ENCODE measurements at places on chromosomes 7 and 10. TPM values are rescaled to one million over a fixed set of nuclear protein-coding genes. Genes with fewer than 3 reads are reported as not detected.

The CPA1 gene
- not detected for total RNA-seq

The STEAP1 gene
- total RNA-seq: not detected

The SEC24C gene
- 49.0 TPM for total RNA-seq

The FGFBP3 gene
- total RNA-seq: 252 TPM

The SLC26A4 gene
- total RNA-seq: 0.03 TPM

The GOT1 gene
- total RNA-seq: 18.0 TPM

The HOXA1 gene
- 11.8 TPM for total RNA-seq

The RPEL1 gene
- total RNA-seq: 0.03 TPM

The CNPY1 gene
- not detected for total RNA-seq

The TMEM26 gene
- 9.2 TPM for total RNA-seq

The SP8 gene
- not detected for total RNA-seq

The CYP2C18 gene
- not detected for total RNA-seq

The MCM10 gene
- 27.9 TPM for total RNA-seq

The HYCC1 gene
- 23.3 TPM for total RNA-seq

The KRIT1 gene
- total RNA-seq: 25.0 TPM

DNA sequence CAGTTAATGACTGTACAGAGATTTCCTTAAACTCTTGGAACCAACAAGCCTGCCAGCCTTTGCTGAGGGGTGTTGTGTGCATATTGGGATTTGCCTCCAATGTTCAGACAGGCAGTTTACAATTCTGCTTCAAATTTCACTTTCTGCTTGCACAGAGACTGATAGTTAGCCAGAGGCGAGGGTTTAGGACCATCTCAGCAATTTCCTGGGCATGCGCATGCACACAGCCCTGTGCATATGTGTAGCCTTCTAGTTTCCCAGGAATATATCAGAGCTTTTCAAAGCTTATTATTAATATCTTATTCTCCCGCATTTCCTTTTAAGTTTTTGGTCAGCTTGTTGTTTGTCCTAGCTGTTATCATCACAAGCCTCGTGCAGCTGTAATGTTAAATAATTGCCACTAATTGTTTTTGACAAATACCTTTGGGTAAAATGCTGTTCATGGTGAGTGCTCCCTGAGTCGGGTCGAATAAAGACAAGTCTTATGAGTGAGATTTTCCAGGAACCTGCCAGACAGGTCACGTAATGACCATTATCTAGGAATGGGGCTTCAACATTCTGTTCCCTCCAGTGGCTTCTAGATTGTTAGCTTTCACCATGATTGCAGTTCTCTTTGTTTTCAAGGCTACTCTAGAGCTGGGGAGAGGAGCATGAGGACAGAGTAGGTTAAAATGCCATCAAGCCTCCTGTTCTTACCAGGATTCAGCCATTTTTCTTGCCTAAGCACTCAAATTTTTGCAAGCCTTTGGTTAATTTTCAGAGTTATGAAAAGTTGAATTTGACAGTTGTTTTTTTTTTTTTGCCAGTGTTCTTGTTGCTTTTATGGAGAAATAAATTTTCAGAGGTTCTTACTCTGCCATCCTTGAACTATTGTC lies 24.1 kb upstream of the DNAJC1 start:
- DNase-seq: no peak

- no peak for DNase-seq
Observed at GRCh38 chr7:144842377-144842851, 6.6 kb upstream of the TPK1 start.

DNA sequence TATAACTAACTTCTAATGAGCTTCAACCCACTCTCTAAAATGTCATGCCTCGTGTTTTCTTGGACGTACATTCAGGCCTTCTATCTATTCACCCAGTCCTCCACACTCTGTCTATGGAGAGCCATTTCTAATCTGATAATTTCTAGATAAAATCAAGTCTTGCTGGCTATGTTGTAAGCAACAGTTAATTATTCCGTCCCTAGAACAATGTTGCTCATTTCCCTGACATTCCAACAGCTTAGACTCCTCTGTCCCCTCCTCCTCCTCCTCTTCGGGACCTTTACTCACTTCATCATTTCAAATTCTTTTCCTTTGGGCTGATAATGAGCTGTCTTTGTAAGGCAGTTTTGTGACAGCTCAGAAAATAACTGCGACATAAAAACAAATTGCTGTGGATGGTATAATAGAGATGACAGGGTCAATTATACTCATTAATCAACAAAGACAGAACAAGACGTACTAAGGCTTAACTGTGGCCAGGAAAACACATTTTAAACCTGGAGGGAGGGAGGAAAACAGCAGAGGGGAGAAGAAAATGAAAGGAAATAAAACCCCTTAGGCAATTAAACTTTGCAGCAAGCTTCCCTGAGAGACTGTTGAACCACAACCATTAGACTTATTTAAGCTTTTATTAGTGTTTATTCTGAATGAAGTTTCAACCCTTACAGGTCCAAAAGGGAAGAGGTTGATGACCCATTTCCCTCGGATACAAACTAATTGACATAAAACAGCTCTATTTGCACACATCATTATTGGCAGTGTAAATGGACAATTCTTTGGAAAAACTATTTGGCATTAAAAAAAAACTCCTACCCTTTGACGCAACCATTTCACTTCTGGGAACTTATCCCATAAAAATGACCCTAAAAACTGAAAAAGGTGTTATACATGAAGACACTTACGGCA lies 179.1 kb downstream of the SFMBT2 start:
- no peak for DNase-seq

- peak; percentile 90 for DNase-seq
Observed at GRCh38 chr7:30750683-30751650, 968 bp upstream of the INMT start.

DNA sequence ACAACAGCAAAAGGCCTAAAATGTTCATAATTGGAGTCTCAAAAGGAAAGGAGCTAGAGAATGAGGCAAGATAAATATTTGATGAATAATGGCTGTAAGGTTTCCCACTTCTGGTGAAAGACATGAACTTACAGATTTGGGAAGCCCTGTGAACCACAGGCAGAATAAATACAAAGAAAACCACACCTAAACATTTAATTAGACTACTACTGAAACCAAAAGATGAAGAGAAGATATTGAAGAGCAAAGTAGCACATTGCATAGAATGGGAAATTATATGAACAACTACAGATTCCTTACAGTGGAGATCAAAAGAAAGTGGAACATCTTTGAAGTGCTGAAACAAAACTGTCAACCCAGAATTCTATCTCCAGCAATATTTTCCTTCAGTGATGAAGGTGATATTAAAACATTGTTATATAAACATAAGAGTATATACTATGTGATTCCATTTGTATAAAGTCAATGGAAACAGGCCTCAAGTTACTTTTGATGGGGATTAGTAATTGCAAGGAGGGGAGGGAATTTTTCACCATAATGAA lies 191.3 kb upstream of the KAT6B start:
- DNase-seq: no peak

DNA sequence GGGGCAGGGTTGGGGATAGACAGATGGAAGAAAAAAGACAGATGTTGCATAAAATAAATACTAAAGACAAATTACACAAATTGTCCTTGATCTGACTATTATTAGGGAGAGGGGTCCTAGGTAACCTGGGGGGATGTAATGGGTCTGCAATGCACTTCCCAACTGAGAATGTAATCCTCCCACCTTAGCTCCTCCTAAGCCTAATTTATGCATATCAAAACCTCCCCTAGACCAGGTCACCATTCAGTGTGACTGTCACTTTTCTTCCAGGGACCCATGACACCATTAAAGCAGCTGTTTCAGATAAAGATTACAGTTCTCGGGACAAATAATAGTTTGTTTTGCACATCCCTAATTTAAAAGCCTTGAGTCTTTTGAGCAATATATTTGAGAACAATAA lies 133.9 kb upstream of the FEZF1 start:
- DNase-seq: no peak

GRCh38 chr10:110226543-110226925 lies 19.1 kb downstream of the MXI1 start:
- peak; percentile 83 for DNase-seq

- DNase-seq: no peak
Observed at GRCh38 chr7:140624392-140625191, 16.0 kb downstream of the DENND2A start.

DNA sequence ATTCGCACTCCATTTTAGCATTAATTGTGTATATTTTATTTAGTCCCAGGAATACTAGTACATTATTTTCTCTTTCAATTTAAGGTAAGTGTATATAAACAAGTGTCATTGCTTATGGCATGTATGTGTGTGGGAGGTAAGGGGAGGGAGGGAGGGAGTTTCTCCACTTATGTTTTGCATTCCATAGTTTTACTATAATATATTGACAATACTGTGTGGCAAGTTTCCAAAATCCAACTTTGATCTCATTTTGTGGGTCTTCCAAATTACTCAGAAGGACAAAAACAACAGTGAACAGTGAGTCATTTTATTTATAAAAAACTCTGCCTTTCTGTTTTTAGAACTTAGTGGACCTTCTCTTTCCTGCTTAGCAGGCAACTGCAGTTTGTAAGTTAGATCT lies 102.3 kb upstream of the SEMA3E start:
- DNase-seq: no peak

DNA sequence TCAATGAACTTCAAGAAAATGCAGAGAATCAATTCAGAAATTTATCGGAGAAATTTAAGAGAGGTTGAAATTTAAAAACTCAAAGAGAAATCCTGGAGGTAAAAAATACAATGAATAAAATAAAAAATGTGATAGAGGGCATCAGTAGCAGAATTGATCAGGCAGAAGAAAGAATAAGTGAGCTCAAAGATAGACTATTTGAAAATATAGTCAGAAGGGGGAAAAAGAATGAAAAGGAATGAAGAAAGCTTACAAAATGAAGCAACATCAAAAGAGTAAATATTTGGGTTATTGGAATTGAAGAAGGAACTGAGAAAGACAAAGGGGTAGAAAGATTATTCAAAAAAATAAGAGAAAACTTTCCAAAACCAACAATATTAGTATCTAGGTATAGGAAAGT lies 291.4 kb downstream of the SH2D4B start:
- no peak for DNase-seq

DNA sequence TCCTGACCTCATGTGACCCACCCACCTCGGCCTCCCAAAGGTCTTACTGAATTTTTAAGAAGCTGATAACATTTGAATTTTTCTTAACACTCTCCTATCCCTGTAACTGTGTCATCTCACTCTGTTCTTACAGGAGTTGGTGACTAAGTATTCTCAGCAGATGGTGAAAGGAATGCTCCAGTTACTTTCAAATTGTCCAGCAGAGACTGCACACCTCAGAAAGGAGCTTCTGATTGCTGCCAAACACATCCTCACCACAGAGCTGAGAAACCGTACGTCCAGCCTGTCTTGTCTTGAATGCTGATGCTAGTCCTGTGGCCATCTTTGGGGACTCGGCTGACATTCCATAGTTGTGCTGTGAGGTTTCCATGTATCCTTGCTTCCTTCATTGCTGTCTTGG lies 24.9 kb downstream of the TRRAP start:
- peak; percentile 68 for DNase-seq

GRCh38 chr10:115049960-115050359 lies 43.2 kb upstream of the ATRNL1 start:
- DNase-seq: no peak

DNA sequence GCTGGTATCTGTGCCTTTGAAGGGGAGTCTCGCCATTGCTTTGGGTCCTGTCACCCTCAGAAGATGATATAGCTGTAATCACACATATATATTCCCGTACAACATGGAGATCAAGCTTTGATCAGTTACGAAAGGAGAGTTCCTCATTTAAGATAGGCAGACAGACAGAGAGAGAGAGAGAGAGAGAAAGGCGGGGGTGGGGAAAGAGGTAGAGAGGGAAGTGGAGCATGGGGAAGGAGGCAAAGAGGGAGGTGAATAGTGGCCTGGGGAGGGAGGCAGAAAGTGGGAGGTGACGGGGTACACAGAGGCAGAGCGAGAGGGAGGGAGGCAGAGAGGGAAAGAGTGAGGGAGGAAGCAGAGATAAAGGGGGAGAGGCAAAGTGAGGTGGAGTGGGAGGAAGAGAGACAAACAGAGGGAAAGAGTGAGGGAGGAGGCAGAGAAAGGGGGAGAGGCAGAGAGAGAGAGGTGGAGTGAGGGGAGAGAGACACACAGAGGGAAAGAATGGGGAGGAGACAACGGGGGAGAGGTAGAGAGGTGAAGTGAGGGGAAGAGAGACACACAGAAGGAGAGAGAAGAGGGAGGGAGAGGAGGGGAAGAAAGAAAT lies 44.6 kb upstream of the C1QL3 start:
- DNase-seq: no peak

DNA sequence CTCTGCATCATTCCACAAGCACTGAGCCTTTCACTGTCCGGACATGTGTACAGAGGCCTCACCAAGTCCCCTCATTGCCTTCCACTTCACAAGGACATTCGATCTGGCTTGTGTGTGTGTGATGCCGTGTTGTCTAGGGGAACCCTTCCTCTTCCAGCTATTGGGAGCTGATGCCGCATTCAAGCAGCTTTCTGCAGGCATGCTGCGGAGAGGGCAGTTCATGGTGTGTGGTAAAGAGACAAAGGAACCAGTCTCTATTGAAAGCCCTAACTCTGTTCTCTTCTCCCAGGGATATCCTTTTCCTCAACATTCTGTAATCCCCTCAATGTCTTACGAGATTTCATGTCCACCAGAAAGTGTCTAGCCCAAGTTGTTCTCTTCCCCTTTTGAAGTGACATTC lies 141.6 kb downstream of the ALOX5 start:
- DNase-seq: no peak

DNA sequence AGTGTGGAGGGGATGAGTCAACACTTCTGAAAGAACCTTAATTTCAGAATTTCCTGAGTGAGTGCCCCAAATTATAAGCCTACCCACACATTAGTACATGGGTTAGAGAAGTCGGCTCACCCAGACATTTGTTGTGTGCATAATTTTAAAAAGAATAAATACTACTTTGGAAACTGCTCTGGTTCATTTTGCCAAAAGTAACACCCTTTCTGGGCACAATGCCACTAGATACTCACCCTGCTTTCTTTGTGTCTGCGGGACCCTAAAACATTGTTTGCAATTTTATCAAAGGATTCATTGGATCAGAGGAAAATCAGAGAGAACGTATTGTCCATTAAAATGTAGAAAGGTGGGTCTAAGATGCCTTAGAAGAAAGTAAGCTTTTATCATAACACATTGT lies 245.5 kb upstream of the NRP1 start:
- DNase-seq: no peak

GRCh38 chr7:50221028-50221427 lies 83.5 kb upstream of the IKZF1 start:
- no peak for DNase-seq

- no peak for DNase-seq
Observed at GRCh38 chr10:201328-201771, 66.1 kb downstream of the ZMYND11 start.

- DNase-seq: no peak
Observed at GRCh38 chr7:134602881-134603451, 43.7 kb upstream of the BPGM start.
